Type B pancreatic cell (in vitro differentiated cells): ENCODE measurements at places on chromosomes 12 and 14. TPM values are rescaled to one million over a fixed set of nuclear protein-coding genes. Genes with fewer than 3 reads are reported as not detected.

ARID2 gene
- 35.9 and 49.7 TPM in 2 replicates for total RNA-seq

GRCh38 chr12:2623472-2623871, 171.3 kb upstream of the FKBP4 start:
- no peak for DNase-seq

TAS2R9 gene
- not detected in 2 replicates for total RNA-seq

DNA sequence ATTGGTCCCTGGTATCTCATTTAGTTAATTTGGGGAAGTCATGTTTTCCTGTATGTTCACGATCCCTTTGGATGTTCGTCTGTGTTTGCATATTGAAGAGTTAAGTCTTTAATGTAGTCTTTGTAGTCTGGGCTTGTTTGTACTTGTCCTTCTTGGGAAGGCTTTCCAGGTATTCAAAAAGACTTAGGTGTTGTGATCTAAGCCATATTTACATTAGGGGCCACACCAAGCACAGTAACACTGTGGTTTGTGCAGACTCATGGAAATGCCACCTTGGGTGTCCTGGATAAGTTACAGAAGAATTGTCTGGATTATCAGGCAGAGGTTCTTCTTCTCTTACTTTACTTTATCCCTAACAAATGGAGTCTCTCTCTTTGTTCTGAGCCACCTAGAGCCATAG, 380.3 kb downstream of the CCER1 start:
- no peak for DNase-seq

GRCh38 chr14:61288228-61288627, 7.1 kb upstream of the TMEM30B start:
- DNase-seq, result no peak

- no peak for DNase-seq
These were observed 14.3 kb downstream of the PPP2R5C start for GRCh38 chr14:101775826-101776225.

- no peak for DNase-seq
These were observed 69.5 kb upstream of the DICER1 start for GRCh38 chr14:95226801-95227200.

GRCh38 chr14:60183138-60183537, 17.9 kb upstream of the DHRS7 start:
- DNase-seq, result no peak

- no peak for DNase-seq
These were observed 88.2 kb upstream of the PAWR start for GRCh38 chr12:79778802-79779448.

DNA sequence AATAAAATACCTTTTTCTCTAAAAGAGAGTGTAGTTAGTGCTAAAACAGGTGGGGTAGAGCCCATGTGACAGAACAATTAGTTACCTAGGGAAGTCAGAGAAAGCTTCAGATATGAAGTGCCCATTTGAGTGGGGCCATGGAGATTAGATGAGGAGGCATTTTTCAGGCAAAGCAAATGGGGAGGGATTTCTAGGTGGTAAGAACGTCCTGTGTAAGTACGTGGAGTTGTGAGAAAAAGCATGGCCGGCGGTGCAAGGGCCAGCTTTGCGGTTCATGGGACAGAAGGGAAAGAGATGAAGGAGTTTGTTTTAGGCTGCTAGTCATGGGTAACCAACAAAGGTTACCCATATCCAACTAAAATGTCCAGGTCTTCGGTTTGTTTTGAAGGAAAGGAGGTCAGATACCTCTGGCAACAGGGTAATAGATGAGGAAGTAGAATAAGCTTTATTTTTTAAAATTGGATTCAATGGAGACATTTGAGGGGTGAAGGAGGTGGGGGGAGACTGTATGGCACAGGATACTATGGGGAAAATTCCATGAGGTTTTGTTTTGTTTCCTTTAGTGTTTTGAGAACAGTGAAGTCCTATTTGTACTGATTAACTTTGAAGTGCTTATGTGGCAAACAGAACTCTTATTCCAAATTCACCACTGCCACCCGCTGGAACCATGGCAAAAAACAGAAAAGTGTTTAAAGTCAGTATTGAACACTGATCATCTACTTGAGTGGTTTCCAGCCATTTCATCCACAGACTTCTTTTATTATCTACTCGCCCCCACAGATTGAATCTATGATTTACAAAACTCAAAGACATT, 10.0 kb upstream of the SNRPF start:
- DNase-seq, result no peak

DNA sequence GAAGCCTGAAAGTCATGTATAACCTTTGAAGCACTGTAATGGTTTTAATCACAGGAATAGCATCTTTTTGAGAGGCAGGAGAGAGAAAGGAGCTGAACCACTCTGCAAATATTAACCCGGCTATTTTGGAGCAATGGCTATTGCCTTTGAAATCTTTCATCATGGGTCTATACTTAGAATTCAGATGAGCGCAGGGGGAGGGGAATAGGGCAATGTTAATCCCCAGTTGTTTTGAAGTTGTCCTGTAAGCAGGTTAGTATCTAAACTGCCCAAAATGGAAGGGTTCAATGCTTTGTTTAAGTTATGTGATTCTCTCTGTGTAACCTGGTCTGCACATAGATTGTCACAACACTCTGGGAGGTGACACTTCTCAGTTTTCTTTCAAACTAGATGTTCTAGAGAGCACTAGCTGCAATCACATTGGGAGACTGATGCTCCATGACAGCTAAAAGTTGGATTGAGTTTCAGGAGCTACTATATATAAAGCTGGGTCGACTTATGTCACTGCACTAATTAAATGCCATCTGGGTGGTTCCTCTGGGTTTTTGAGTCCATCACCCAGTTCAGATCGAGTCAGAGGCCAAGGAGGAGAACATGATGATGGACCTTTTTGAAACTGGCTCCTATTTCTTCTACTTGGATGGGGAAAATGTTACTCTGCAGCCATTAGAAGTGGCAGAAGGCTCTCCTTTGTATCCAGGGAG, at the start of gene MYF6:
Gene MYF6, plus strand, starts transcription at position 509 of the 704 bp plus-strand sequence. Its CDS starts 86 bp downstream, at position 595.
- DNase-seq, result no peak

DNA sequence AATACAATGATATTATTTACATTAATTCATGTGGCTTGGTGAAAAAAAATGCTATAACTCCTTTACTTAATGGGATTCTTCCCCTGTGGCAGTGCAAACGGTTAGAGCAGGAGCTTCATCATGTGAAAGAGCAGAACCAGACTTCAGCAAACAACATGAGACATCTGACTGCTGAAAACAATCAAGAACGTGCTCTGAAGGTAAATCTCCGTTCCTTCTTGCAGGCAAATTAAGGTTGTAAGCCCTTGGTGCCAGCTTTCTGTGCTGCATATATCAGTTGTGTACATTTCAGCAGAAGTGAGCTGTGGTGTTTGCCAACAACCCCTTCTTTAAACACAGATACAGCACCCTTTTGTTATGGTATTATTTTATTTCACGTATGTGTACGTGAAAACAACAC, 171.7 kb downstream of the MIPOL1 start:
- DNase-seq, result no peak

DAO gene
- total RNA-seq, result not detected in 2 replicates

- no peak for DNase-seq
These were observed 44.7 kb downstream of the RIMKLB start for GRCh38 chr12:8742501-8742900.

- no peak for DNase-seq
These were observed 236.3 kb upstream of the NAV3 start for GRCh38 chr12:77594366-77594765.

DNA sequence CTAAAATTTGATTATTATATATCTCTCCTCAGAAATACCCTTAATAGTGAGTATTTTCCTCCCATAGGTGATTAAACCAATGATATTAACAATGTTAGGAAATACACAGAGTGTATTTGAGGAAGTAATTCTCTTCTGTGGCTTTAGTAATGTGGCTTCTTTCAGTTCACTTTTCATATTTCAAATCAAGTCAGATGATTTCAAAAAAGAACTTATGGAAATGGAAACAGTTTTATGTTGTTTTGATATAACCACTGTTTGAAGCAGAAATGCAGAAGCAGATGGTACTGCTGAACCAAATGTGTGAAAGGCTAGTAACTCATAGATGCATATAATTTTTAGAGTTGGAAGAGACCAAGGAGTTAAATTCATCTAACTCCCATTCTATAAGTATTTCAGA, 1.9 kb upstream of the GPR33 start:
- DNase-seq, result no peak

BHLHE41 gene
- total RNA-seq, result 5.8 and 12.5 TPM in 2 replicates

DNA sequence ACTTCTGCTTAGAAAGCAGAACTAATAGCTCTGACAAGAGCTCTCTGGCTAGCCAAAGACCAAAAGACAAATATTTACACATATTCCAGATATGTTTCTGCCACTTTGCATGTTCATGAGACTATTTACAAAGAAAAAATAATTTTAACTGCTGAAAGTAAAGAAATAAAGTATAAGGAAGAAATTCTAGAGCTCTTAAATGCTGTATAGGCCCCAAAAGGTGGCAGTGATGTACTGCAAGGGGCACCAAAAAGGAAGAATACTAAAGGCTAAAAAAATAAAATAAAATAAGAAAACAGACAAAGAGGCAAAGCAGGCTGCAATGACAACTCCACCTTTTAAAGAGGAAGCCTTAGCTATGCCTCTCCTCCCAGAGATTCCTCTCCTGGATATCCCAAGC, 23.0 kb downstream of the KLRK1 start:
- no peak for DNase-seq

PCED1B gene
- 0.41 and 0.55 TPM in 2 replicates for total RNA-seq

- no peak for DNase-seq
These were observed 7.8 kb upstream of the VDR start for GRCh38 chr12:47912556-47912955.

- DNase-seq, result no peak
These were observed 135.6 kb upstream of the HIF1A start for GRCh38 chr14:61559641-61560201.

DNA sequence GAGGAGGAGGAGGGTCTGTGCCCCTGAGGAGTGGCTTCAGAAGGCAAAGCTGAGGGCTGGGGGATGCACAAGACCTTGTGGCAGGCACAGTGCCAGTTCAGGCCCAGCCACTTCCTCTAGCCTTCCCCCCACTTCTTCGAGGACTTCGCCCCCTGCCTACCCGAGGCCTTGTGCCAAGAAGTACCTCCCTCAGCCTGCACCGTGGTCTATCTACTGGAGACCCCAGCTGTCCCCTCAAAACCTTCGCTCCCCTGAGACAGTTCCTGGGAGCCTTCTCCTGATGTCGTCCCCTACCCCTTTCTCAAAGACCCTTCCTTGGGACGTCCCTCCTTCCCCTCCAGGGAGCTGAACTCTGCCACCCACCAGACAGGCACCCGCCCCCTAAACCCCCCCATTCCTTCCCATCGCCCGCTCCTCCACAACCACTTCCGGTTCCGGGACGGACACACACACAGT, 604 bp downstream of the ZNF384 start:
- no peak for DNase-seq

GRCh38 chr12:31369712-31370521, 44.0 kb upstream of the SINHCAF start:
- no peak for DNase-seq

GRCh38 chr12:101616027-101616494, 21.3 kb downstream of the MYBPC1 start:
- no peak for DNase-seq

DNA sequence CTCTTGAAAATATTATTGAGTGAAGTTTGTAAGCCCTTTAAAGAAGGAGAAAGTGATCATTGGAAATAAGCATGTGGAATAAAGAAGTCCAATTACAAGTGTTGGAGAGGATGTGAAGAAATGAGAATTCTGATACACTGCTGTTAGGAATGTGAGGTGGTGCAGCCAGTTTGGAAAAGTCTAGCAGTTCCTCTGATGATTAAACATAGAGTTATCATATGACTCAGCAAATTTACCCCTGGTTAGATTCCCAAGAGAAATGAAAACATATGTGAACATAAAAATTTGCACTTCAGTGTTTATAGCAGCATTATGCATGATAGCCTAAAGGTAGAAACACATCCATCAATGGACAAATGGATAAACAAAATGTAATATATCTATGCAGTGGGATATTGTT, 319.9 kb downstream of the AEBP2 start:
- no peak for DNase-seq

- no peak for DNase-seq
These were observed 244.2 kb downstream of the GPHN start for GRCh38 chr14:66752109-66752508.

KCNJ8 gene
- 2.4 and 7.8 TPM in 2 replicates for total RNA-seq

GRIP1 gene
- 18.5 and 29.0 TPM in 2 replicates for total RNA-seq

- DNase-seq, result no peak
These were observed 776.6 kb downstream of the MED13L start for GRCh38 chr12:115500872-115501271.

GALNT4 gene
- 8.7 and 10.1 TPM in 2 replicates for total RNA-seq

RNASE1 gene
- total RNA-seq, result 476 and 793 TPM in 2 replicates

DNA sequence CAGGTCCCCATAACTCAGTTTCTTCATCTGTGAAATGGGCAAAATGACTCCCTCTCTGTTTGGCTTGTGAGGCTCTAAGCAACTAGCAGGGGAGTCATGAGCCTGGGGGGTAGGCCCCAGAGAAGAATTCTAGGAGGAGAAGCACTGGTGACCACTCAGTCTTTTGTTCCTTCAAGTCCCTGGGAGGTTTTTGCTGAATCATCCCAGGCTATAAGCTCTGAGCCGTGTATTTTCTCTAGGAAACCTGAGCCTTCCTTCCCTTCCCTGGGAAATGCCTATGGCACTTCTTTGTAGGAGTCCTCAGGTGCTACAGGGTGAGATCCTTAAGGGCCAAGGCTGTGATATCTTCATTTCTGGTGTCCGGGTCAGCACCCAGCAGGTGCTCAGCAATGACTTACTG, 4.5 kb downstream of the RPH3A start:
- no peak for DNase-seq

PIWIL1 gene
- not detected in 2 replicates for total RNA-seq

GRCh38 chr14:99058542-99058941, 213.5 kb downstream of the BCL11B start:
- no peak for DNase-seq

DNA sequence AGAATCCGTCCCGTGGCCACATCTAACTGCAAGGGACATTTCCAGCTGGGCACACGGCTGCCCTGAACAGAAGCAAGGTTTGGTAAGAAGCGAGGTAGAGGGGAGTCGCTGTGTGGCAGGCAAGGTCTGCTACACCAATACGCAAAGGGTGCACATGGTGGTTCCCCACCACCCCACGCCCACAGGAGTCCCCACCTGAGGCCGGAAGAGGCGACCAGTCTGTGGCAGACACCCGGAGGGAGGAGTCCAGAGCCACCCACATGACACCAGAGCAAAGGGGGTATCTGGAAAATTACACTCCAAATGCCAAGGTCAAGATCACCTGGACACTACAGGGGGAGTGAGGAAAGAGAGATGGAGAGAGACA, 47.1 kb upstream of the GALNT9 start:
- no peak for DNase-seq

- DNase-seq, result peak; percentile 79
These were observed at the start of gene PRICKLE1 for GRCh38 chr12:42589465-42590329. Gene PRICKLE1 (minus strand): TSS chr12:42589746. CDS start chr12:42472516, 117,230 bp downstream.

LMNTD1 gene
- total RNA-seq, result 1.5 TPM in 1 of 2 replicates, not detected in the other
